Activated CD4-positive, alpha-beta T cell treated with anti-CD3 and anti-CD28 coated beads, Interleukin-2, amount 50 U/mL, for 24 hours (primary cell): ENCODE measurements at places on chromosomes 2 and 18.

DNA sequence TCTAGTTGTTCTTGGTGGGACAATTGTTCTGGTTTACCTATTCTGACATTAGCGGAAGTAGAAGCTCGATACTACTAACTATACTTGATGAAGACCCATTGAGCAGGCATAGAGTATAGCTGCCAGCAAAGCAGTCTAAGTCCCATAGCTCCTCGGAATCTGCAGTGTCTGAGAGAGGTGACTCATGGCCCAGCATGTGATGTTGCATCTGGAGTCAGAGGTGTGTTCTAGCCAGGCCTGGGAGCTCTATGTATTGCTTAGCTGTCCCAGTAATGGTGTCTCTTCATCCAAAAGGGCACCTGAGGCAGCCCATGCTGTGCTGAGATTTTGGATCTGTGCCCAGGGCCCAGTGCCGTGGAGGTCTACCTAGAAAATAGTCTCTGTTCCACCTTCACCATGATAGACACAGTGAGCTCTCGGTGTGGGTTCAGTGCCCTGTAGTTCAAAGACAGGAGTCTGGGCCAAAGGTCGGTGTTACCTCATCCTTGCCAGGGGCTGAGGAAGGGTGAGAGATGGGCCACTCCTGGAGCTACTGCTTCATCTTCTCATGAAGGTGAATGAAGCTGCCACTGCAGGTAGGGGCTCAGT is 47.3 kb downstream of the MEX3C start:
- no peak for DNase-seq

DNA sequence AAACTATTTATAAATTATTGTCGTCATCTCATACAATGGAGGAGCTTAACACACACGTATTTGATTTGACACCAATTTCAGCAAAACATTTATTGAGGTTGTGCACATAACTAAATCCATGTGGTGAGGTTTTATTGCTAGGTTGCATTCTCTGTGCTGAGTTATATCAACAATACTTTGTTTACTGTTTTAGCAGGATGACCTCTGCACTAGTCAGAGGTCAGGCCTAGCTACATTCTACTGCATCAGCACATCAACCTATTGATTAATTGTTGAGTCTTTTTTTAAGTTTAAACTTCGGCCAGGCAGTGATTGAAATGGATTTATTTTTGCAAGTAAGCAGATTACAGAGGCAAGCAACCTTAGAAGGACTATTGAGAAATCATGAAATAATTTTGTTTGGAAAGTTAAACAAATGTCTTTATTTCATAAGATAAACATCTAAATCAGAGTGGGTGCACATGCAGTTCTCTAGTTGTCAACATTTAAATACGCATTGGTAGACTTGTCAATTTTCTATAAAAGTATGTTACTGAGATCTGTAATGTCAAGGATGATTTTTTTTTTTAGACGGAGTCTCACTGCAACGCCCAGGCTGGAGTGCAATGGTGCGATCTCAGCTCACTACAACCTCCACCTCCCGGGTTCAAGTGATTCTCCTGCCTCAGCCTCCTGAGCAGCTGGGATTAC is 75.2 kb upstream of the CD28 start:
- no peak for DNase-seq

- DNase-seq, result no peak
Measured at GRCh38 chr18:40109252-40110049, 1845.6 kb upstream of the PIK3C3 start.

- DNase-seq, result no peak
Measured at GRCh38 chr18:32905651-32906050, 132.8 kb upstream of the KLHL14 start.

GRCh38 chr2:72438364-72438763 is 290.7 kb upstream of the CYP26B1 start:
- no peak for DNase-seq

DNA sequence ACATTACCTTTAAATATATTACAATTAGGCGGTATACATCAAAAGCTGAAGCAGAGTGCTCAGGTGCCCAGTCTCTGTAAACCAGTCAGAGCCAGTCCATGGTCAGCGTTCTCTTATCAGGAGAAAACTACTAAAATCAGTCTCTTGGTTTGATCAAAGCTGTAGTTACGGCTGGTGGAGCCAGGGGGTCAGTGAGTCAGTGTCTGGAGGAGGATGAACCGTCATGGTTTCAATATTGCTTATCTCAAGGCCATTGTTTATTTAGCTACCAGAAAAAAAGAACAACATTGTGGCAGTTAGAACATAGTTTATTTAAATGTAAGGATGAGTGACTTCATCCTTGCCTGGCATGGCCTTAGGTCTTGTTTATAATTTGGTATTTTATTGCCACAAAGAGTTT is 71.3 kb upstream of the NYAP2 start:
- DNase-seq, result no peak

- no peak for DNase-seq
Measured at GRCh38 chr2:65263262-65263661, 35.6 kb downstream of the ACTR2 start.

- no peak for DNase-seq
Measured at GRCh38 chr2:236196366-236196765, 28.2 kb upstream of the GBX2 start.

- no peak for DNase-seq
Measured at GRCh38 chr2:198340846-198341245, 536.5 kb downstream of the PLCL1 start.

GRCh38 chr2:219216535-219216915 is 2.2 kb downstream of the ABCB6 start:
- no peak for DNase-seq

DNA sequence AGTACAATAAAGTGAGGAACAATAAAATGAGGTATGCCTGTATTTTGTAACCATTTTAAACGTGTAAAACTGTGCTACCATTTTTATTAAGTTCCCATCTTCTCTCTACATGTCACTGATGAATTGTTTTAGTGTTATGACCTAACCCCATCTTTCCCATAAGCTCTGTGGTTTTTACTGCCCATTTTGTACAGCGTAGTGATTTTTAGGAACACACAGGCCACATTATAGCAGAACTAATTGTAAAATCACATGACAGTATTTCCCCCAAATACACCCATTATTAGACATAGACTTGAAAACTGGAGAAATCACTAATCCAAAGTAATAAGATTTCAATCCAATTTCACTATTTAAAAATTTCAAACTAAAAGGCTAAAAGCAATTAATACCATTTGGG is 130.7 kb downstream of the TMEM247 start:
- DNase-seq, result no peak

- DNase-seq, result no peak
Measured at GRCh38 chr2:127008265-127009015, 98.5 kb downstream of the BIN1 start.

GRCh38 chr2:79630972-79631557 is 118.2 kb downstream of the CTNNA2 start:
- DNase-seq, result no peak

GRCh38 chr18:9775178-9775577 is 67.1 kb downstream of the RAB31 start:
- DNase-seq, result no peak

DNA sequence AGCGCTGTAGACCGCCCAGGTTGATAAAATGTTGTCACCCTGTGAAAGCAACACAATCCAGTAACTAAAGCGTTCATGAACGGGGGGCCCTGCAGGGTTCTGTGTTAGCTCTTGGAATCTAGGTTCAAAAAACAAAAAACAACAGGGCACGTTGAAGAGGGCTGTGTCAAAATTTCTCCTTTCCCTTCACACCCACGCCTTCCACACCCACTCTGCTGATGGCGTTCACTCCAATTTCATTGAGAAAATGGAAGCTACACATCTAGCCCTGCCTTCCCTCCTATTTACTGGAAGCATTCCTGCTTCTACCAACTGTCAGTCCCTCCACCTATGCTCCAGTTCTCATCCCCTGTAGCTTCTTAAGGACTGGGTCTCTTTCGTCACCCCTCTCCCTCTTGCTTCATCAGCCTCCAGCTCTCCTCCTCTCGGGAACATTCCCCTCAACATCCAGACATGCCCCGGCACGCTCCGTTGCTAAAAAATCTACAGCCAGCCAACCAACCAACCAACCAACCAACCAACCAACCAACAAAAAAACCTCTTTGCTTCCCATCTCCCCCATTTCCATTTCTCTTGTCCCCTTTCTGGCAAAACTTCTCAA is 98.4 kb upstream of the SP3 start:
- no peak for DNase-seq

DNA sequence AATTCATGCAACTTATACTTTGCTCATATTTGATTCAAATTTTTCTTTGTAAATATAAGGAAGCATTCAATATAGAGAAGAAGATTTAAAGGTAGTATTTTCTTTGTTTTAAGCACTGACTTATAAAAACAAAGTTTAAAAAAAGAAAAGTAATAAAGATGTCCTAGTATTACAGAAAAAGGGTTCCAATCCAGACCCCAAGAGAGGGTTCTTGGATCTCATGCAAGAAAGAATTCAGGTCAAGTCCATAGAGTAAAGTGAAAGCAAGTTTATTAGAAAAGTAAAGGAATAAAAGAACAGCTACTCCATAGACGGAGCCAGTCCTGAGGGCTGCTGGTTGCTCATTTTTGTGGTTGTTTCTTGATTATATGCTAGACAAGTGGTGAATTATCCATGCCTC is 267.9 kb downstream of the CTNNA2 start:
- DNase-seq, result no peak

- no peak for DNase-seq
Measured at GRCh38 chr18:31680433-31680811, 4.0 kb downstream of the B4GALT6 start.

- no peak for DNase-seq
Measured at GRCh38 chr2:132668189-132668823, 1.7 kb downstream of the LYPD1 start.

DNA sequence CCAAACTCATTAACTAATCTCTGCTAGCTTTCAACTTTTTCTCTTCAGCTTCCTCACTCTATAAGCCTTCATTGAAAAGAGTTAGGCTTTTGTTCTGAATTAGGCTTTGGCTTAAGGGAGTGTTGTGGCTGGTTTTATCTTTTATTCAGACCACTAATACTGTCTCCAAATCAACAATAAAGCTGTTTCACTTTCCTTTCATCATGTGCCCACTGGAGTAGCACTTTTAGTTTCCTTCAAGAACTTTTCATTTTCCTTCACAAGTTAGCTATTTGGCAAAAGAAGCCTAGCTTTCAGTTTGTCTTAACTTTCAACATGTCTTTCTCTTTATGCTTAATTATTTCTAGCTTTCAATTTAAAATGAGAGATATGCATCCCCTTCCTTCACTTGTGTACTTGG is 271.7 kb upstream of the FSIP2 start:
- no peak for DNase-seq

GRCh38 chr2:204240961-204241360 is 304.3 kb upstream of the PARD3B start:
- DNase-seq, result no peak
